Omental fat pad (tissue), 4 donors: ENCODE measurements at places on chromosomes 4 and X.

DNA sequence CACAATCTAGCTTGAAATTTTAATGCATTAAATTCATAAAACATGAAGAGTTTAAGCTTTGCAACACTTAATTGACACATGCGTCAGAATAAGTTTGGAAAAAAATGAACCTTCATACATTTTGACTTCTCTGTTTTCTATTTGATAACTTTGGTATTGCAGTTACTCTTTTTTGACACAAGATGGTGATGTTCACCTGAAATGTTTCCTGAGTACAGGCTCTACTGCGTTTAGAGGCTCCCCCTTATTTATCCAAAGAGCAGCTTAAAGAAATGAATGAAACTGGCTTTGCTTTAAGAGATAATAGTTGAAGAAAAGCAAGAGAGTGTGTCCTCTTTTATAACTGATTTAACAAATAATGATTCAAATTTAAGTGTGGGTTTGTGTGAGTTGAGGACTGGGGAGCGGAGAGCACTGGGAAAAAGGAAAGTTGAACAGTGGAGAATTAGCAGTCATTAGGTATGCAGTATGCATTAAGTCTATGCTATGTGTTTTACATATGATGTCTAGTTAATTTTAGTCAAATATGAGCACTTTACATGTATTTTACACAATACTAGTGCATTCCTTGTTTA lies 180.6 kb upstream of the NUDT6 start:
- no peak for DNase-seq

GRCh38 chrX:154090731-154091130 lies 6.8 kb downstream of the MECP2 start:
- DNase-seq: no peak

GRCh38 chr4:54227256-54228055 lies 1.6 kb upstream of the PDGFRA start:
- no peak for DNase-seq

GRCh38 chr4:180150818-180151217 lies 2092.4 kb upstream of the TENM3 start:
- DNase-seq: no peak

DNA sequence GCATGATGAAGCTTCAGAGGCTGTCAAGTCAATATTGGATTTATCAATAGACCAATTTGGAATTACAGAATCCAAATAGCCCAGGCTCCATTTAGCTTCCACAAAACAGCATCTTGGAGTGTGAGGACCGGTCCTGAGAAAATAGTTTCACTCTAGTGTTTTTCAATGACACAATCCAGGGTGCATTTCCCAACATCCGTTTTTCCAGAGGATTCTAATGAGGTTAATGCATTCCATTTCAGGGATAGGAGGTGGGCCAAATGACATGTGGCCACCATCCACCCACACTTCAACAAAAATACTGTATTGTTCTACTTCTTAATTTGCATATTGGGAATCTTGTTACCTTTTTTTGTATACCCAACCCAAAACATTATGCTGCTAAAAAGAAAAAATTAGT lies 229.8 kb upstream of the LDB2 start:
- DNase-seq: no peak

GRCh38 chr4:164894702-164895101 lies 17.7 kb downstream of the APELA start:
- no peak for DNase-seq

GRCh38 chrX:47370278-47370677 lies at the start of gene ZNF157:
ZNF157 (plus strand) TSS chrX:47370578; CDS start chrX:47370669, 91 bp downstream.
- no peak for DNase-seq

- DNase-seq: no peak
These were observed 5.3 kb downstream of the MTM1 start for GRCh38 chrX:150573702-150574101.

DNA sequence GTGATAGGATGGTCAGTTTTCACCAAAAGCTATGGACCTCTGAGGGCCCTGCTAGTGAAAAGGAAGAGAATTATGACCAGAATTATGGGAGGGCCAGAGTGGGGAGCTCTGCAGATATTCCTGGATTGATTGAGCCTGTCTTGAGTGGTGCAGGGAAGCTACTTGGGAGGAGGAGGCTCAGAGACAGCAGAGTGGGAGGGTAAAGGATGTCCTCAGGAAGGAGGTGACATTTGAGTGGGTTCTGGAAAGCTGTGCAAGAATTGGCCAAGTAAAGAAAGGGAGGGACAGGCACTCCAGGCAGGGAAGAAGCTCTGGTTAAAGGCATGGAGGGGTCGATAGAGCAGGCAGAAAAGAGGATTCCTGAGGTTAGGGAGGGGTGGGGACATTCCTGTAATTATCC lies 24.1 kb downstream of the RNF4 start:
- DNase-seq: no peak

- no peak for DNase-seq
These were observed 178.6 kb downstream of the ZNF674 start for GRCh38 chrX:46366381-46367207.

DNA sequence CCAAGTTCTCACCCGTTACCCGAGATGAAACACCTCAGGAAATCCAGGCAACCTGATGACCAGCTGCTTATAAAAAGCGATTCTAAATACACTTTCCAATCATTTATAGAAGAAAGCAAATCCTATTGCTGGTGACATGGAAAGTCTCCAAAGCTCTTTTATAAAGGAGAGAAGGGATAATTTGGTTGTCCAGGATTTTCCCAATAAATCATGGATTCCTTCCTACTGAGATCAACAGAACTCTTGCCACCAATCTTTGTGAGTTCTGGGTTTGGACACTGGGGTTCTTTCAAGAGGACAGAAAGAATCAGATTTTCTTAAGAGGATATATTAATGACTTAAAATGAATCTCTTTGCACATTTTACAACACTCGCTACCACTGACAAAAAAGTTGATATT lies 24.7 kb upstream of the SOD3 start:
- DNase-seq: no peak

DNA sequence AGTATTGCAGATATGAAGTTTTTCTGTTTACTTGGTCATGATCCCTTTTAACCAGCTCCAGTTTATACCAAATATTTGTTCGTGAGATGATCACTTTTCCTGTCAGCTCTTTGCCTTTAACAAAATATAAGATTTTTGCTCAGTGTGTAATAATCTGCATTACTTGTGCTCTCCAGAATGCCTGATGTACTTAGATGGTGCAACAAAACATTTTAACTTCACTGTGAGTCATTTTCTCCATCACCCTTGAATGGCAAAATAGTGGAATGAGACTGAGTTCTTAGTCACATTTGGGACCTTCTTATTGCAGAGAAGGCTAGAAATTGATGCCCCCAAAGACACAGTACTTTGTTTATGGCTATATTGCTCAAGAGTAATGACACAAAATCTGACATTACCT lies 252.0 kb downstream of the FRMPD4 start:
- no peak for DNase-seq

GRCh38 chr4:15906020-15906443 lies 32.5 kb downstream of the FGFBP1 start:
- no peak for DNase-seq

DNA sequence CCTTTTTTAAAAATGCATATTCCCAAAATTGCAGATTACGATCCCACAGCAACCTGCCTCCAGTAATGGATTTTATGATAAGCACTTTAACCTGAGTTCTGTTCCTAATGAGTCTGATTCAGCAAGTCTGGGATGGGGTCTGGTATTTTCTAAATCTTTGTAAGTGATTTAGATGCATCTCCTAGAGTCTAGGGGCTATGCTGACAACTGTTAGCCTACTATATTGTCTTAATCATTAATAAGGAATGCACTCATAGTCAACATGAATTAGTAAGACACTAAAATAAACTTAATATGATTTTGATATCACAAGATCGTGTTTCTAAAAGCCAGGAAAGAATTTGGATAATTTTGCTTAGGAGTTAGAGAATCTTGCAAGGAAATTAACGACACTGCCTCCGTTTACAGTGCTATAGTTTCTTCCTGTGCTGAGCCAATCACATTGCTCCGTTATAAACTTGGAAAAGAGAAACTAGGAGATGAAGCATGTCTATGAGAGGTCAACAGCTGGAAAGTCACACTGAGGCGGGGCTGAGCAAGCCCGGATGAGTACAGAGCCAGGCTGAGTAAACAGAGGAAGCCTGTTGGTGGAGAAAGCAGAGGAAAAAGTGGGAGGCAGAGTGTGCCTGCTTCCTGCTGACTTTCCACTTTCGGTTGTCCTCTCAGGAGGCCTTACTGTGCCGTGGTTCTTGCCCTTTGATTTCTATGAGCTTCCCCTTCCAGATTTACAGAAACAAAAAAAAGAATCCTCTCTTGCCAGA lies 5.4 kb downstream of the SCARB2 start:
- DNase-seq: no peak

DNA sequence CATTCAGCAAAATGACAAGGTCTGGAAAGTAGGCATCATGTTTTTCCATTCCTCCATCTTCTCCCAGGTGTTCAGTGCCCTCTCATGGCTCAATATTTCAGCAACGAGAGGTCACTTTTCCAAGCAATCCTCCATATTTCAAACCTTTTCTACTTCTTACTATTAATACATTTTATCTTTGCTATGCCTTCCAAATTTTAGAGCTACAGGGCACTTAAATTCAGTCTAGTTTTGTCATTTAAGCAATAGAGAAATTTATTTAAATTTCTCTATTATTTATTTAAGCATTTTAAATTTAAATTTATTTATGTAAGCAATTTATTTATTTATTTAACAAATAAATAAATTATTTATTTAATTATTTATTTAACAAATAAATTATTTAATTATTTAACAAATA lies 305.1 kb upstream of the ANXA10 start:
- DNase-seq: no peak

GRCh38 chrX:47933946-47934345 lies 69.8 kb downstream of the ZNF182 start:
- no peak for DNase-seq

DNA sequence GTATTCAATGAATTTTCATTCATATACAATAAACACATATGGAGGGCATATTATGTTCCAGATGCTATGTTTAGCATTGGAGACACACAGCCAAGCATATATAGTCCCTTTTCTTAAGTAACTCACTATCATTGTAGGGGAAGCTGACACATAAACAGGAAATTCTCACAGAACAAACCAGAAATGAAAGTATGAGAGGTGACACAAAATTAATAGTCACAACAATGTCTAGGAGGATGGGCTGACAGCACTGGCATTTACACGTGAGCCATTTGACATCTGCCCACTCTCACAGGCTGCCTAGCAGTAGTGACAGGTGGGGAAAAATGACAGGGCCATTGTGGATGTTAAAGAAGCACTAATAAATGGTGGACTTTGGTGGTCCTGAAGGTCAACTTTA lies 2.6 kb upstream of the CNOT6L start:
- DNase-seq: no peak

DNA sequence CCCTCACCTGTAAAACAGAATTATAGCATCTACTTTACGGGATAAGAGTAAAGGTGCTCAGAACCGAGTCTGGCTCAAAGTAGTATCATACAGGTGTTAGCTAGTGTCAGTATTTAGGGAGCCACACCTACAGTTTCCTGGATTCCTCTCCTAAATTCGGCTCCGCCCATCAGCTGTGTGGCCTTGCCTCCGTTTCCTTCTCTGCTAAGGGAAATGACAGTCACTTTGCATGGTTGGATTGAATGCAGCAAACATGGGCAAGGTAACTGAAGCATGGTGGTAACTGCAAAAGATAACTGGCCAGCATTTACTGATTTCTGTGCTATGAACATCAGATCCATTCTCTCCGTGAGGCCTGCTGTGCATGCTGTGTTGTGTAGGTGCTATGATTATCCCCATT lies 2.8 kb downstream of the PPP1R3F start:
- no peak for DNase-seq

GRCh38 chr4:163878336-163879121 lies 384.0 kb downstream of the TMA16 start:
- no peak for DNase-seq

GRCh38 chrX:14228611-14229010 lies 198.9 kb upstream of the GEMIN8 start:
- DNase-seq: no peak

DNA sequence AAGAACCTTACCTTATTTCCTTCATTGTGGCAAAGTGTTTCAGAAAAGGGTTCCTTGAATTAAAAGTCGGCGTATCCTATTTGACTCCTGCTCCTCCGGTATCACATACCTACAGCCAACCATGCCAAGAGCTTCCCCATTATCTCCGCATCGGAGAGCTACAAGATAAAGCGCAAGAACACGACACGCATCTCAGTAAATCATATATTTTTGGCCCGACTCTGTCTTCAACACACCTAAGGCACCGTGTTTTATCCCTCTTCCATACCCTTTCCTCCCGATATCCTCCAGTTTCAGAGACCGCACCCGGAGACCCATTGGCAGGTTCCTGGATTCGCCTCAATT lies 497 bp upstream of the THAP9 start:
- DNase-seq: no peak

GRCh38 chrX:44914532-44915198 lies 41.7 kb downstream of the KDM6A start:
- no peak for DNase-seq

DNA sequence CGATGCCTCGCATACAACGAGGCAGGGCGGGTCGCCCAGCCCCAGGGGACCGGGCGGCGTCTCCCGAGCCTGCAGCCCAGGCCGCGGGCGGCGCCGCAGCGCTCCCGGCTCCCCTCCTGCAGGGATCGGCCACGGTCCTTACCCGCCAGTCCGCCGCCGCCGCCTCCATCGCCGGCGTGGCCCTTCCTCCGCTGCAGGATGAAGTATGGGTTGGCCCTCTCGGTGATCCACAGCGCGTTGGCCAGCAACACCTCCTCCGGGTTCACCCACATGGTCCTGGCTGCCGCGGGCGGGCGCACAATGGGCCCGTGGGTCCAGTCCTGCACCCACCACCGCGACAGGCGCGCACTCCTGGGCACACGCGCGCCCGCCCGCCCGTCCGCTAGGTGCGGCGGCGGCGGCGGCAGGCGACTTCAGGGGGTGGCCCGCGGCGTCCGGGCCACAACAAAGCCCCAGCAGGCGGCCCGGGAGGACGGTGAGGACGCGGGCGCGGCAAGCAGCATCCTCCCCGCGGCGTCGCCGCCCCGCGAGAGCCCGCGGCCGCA lies 339 bp downstream of the TBC1D9 start:
- DNase-seq: no peak

DNA sequence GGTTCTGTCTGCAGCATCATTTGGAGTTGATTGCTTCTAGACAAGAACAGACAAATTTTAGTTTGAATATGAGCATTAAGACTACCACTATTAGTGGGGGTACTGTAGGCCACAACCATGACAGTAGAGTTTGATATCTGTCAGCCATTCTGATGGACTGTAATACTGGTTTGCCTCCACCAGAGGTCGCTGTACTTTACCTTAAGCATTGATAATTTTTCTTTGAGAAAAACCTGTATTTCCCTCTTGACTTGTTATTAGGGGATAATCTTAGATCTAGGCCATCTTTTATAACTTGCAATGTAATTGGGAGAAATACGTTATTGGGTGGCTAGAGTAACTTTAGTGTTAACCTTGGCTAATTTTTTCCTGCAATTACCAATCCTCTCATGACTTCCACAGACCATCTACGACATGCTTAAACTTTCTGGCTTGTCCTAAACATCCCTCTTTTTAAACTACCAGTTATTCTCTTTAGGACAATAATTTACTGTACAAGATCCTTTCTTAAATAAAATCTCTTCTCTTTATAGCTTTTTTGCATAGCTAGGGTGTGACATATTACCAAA lies 562.4 kb downstream of the MAGEB5 start:
- no peak for DNase-seq
